ENCODE measurements at places on chromosomes 13 and 19.

DNA sequence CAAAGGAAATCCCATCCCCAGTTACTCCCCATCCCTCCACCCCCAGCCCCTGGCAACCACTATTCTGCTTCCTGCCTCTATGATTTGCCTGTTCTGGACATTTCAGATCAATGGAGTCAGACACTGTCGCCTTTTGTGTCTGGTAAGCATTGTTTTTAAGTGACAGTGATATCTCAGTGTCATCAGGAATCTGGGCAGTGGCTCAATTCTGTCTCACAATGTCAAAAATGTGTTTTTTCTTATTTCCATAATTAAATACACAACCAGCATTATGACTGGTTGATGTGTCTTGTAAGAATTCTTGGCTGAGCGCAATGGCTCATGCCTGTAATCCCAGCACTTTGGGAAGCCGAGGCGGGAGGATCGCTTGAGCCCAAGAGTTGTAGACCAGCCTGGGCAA, 20.2 kb upstream of the PGLS start:
- no peak for DNase-seq

- no peak for DNase-seq
Observed at GRCh38 chr19:21603431-21604231, 98.2 kb downstream of the ZNF429 start.

GRCh38 chr19:35090506-35091214, 25.0 kb upstream of the FXYD3 start:
- DNase-seq, result no peak

- DNase-seq, result no peak
Observed at GRCh38 chr13:23621316-23621645, 51.1 kb downstream of the TNFRSF19 start.

GRCh38 chr19:30118760-30119159, 176.7 kb downstream of the URI1 start:
- no peak for DNase-seq

DNA sequence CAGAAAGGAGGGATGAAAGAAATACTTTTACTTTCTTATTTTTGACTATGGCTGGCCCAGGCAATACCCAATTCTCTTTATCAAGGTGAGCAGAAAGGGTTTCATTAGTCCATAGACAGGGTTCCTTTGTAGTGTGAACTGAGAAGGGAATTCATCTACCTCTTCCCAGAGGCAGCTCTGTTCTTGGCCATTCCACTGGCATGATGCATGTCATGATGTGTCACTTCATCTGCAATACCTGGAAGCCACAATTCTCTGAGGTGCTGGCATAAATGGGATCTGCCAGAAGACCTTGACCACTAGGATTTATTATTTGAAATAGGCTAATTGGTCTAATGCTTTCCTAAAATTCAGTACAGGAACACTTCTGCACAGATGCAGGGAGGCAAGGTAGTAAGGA, 542.8 kb downstream of the RFC3 start:
- DNase-seq, result no peak

DNA sequence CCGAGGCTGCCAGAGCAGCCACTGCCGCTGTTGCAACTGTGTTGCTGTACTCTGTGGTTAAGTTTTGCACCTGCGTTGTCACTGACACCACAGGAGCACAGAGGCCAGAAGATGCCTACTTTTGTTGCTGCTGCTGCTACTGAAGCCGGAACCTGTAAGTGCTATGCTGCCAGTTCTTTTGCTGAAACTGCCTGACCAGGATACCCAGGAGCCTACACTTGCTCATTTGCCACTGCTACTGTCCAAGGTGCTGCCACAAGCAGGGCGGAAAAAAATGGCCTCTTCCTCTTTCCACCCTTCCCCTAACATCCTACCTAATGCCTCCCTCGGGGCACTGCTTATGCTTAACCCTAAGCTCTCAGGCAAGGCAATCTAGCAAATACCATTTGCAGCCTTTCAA, 29.0 kb upstream of the NBEA start:
- DNase-seq, result no peak

DNA sequence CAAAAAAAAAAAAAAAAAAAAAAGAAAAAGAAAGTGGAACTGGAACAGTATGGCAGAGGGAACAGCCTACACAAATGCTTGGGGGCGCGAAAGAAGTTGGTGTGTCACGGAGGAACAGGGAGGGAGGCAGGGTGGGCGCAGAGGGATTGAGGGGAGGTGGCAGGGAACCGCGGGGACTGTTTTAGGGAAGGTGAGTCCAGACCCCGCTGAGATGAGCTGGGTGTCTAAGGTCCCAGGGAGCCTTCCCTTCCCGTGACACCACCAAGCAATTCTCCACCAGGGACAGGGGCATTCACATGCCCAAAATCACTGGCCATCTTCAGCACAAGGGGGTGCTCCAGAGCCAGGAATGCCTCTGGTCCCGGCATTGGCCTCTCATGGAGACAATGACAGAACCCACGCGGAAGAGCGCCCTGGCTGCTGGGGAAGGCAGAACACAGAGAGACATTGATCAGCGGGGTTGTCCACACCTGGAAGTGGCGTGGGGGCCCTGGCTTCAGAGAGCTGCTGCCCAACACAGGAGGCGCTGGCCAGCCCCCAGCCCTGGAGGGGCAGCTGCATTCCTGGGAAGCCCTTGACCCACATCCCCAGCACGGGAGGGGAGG, 6.9 kb downstream of the PEAK3 start:
- no peak for DNase-seq

GRCh38 chr13:52686376-52686775, 33.7 kb downstream of the SUGT1 start:
- no peak for DNase-seq

All from stimulated activated CD4-positive, alpha-beta T cell treated with anti-CD3 and anti-CD28 coated beads, Interleukin-1b, Interleukin-23, amount 100 ng/mL, for 1 hour (primary cell).